Stimulated activated naive CD4-positive, alpha-beta T cell treated with Interleukin-2 at 50 U/mL for 16 hours (primary cell): ENCODE measurements at places on chromosomes 12 and 14.

- peak; percentile 8 for DNase-seq
Measured at GRCh38 chr14:69763761-69764510, 3.0 kb upstream of the SRSF5 start.

- no peak for DNase-seq
Measured at GRCh38 chr12:2295941-2296461, 243.2 kb downstream of the CACNA1C start.

DNA sequence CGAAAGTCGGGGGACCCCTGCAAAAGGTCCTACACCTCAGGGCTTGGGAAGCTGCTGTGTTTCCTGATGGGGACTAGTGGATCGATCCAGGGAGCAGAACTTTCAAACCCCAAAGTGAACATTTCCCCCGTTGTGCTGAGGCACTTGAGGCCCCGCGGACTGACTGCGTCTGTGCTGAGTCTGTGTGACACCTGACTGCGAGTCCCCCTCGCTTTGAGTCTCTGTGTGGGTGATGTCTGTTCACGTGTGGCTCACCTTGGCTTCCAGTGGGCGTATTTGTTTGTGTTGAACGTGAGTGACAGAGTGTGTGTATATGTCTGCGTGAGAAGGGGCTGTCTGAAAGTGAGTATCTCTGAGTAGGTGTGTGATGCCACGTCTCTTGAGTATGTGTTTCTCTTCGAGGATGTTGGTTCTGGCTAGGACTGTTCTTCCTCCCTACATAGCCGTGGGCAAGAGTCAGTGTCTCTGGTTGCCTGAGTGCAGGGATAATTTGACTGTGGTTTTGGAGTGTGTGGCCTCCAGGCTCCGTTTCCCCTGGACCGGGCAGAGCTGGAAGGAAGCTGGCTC lies 1.3 kb downstream of the TEAD4 start:
- DNase-seq = no peak

- DNase-seq = no peak
Measured at GRCh38 chr12:80269803-80270552, 170.6 kb downstream of the OTOGL start.

DNA sequence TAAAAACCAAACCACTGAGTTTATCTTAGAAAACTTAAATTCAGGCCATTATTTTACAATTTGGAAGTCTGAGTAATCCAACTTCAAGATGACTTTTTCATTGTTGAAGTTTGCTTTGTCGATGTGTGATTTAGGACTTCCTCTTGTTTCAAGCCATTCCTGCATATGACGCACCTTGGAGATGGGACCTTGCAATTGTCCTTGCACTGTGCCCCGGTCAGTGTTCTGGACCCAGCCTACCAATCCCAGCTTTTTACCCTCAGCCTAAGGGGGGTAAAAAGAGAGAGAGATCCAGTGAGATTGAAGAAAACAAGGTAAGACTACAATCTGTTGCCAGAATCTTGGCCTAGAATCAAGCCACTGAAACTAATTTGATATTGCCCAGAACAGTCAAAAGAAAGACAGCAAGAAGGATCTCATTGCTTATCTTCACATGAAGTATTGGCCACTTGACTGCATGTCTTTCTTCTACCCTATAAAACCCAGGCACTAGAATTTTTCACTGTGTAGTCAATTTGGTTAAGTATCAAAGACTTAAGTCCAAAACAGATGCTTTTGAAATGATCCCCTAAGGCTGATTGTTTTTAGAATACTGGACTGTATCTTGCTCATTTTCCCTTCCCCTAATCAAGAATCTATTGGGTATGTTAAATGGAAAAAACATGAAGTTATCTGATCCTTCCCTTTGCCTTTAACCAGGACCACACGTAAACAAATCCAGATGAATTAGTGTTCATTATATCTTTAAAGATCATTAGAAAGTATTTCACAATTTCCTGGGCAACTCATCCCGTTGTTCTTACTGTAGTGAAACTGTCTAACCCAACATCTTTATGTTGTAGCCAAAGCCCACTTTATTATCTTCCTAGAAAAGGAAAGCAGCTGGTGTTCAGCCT lies 2.4 kb upstream of the MLH3 start:
- no peak for DNase-seq

- peak; percentile 59 for DNase-seq
Measured at GRCh38 chr12:121792607-121793439, 665 bp downstream of the RHOF start.

DNA sequence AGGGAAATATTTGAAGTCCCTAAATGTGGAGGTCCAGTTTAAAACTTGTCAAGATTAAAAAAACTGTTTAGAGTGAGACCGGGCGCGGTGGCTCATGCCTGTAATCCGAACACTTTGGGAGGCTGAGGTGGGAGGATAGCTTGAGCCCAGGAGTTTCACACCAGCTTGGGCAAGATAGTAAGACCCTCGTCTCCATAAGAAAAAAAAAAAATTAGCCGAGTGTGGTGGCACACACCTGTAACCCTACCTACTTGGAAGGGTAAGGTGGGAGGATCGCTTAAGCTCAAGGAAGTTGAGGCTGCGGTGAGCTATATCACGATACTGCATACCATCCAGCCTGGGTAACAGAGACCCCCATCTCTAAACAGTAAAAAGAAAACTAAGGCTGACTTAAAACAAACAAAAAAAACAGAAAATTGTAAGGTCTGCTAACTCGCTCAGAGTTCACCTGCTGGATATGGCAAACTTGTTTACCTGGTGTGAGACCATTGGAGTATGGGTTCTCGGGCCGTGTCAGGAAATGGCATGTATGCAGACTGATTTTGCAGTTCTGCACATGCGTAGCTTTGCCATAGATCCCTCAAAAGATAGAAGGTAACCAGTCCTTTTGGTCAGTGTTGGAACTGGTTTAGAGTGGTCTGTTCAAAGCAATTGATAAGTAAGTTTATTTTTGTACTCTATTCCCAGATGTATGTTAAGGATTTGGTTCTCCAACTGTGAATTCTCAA lies 2.1 kb downstream of the RNF10 start:
- peak; percentile 5 for DNase-seq

DNA sequence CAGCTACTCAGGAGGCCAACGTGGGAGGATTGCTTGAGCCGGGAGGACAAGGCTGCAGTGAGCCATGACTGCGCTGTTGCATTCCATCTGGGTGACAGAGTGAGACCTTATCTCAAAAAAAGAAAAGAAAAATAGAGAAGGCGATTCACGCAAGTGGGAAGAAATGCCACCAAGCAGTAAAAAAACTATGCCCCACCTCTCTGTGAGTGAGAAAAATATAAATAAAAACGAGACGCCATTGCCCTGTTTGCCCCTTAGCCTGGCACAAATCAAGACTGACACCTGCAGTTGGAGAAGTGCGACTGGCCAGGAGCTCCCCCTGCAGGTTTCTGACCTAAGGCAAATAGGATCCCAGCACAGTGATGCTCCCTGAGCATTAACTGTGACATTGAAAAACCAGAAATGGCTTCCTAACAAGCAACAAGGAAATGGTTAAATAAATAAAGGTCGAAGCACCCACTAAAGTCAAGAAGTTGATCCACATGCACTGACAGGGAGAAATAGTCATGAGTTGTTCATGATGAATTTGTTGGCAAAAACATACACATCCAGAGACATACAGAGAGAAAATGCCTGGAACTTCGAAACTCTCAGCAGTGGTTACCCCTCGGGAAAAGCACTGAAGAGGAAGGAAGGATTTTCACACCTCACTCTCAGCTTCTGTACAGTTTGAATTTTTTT lies 21.1 kb downstream of the GSC start:
- DNase-seq = no peak

DNA sequence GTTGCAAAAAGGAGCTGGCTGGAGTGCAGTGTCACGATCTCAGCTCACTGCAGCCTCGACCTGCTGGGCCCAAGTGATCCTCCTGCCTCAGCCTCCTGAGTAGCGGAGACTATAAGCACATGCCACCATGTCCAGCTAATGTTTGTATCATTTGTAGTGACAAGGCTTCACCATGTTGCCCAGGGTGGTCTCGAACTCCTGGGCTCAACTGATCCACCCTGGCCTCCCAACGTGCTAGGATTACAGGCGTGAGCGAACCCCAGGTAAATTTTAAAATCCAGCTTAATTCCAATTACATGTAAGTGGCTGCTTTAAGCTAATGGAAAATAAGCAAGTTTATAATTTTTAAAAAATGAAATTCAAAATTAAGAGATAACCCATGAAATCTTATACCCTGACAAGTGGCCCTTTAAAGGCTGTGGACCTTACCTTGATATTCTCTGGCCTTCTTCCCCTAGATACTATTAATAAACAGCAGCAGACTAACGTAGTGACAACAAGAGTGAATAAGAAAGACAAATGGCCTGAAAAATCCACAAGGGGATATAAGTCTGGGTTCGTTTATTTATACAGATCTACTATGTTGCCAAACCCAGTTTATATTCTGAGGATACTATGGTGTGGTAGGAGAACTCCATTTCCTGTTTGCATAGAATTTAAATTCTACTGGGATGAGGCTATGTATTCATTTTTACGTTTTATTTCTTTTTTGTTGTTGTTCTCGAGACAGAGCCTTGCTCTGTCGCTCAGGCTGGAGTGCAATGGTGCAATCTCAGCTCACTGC lies 25.6 kb upstream of the SLC2A3 start:
- DNase-seq = no peak

DNA sequence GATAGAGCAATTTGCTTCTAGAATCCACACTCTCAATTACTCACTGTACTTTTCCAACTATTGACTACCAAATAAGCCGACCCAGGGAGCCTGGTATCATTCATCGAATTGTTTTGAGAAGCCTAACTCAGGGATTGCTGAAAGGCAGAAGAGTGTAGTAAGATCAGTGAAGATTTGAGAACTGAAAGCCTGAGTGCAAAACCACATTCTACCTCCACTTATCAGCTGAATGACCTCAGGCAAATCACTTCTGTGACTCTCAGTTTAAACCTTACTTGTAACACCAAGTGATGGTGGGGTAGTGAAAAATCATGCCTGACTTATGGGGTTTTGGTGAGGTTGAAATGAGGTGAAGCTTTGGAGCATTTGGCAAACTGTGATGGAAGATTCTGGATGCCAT lies 126.1 kb upstream of the MAX start:
- DNase-seq = no peak

- DNase-seq = no peak
Measured at GRCh38 chr14:68714991-68715924, 77.6 kb downstream of the ZFP36L1 start.

- DNase-seq = no peak
Measured at GRCh38 chr14:67623114-67623513, 3.4 kb downstream of the ARG2 start.

DNA sequence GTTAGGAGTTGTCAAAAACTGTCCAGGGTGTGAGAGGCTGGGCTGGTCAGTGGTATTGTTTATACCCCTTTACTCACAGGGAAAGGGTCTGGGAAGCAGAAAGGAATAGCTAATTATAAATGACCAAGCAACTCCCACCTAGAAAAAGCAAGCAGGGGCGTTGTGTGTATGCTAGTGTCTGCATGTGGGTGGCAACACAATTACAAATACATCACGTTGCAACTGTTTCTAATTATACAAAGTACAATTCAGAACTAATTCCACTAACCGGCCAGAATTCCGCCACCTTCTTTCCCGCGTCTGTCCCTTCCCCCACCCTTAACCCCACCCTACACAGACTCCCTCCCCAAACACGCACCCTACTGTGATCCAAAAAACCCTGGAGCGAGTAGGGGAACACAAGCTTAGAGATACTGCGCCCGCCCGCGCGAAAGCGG lies 2.2 kb downstream of the DPF3 start:
- no peak for DNase-seq

- DNase-seq = no peak
Measured at GRCh38 chr14:99511421-99512109, 30.4 kb downstream of the CCNK start.

DNA sequence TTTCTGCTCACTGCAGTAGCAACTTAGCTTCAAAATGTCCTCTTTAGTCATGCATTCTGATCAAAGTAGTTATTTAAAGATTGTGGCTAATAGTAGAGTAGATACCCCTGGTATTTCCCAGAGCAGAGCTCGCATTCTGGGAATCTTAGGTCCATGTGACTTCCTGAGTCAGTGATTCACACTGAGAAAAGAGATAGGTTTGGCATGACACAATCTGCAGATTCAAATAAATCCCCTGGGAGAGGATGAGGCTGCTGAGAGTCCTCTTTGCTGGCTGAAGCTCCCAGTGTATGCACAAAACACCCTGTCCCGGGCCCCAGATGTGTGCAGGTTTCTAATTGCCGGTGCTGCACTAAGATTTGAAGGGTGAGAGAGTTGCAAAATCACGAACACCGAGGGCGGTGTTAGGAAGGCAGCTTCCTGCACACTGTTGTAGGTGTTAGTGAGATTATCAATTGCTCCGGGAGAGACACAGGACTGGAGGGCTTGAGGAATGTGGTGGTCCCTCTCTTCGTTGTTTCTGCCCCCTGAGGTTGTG lies 233.2 kb downstream of the NRXN3 start:
- no peak for DNase-seq

DNA sequence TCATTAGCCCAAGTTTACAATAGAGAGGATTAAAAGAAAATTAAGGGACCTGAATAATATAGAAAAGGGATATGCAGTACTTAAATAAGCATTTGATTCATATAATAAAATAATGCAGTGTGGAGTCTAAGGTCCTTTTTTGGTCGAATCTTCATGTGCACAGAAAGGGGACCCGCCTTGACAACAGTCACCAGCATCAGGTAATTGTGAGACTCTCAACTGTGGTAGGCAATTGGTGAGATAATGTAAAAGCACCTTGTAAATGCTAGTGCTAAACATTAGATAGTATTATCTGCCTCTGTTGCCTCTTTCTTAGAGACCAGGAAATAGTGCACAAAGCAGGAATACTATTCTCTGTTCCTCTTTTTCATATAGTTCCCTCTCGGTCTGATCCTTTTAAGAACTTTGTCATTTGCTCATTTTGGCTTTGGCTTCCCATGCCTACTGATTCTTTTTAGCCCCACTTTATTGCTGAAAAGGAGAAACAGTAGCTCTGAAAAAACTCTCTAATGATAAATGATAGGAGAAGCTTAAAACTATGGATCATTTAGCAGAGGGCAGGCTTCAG lies 17.5 kb downstream of the CHPT1 start:
- no peak for DNase-seq

GRCh38 chr14:52852810-52853521 lies 61.6 kb upstream of the GNPNAT1 start:
- DNase-seq = no peak

- DNase-seq = no peak
Measured at GRCh38 chr12:82842480-82842879, 155.8 kb downstream of the TMTC2 start.

GRCh38 chr12:105590571-105590970 lies 260.1 kb downstream of the C12orf75 start:
- DNase-seq = no peak

- no peak for DNase-seq
Measured at GRCh38 chr12:83473408-83474095, 786.8 kb downstream of the TMTC2 start.

- DNase-seq = no peak
Measured at GRCh38 chr14:103770902-103771301, 55.3 kb downstream of the ZFYVE21 start.

GRCh38 chr14:38336298-38336697 lies 80.4 kb upstream of the CLEC14A start:
- DNase-seq = no peak
